ENCODE measurements at places on chromosomes 7 and 10.

DNA sequence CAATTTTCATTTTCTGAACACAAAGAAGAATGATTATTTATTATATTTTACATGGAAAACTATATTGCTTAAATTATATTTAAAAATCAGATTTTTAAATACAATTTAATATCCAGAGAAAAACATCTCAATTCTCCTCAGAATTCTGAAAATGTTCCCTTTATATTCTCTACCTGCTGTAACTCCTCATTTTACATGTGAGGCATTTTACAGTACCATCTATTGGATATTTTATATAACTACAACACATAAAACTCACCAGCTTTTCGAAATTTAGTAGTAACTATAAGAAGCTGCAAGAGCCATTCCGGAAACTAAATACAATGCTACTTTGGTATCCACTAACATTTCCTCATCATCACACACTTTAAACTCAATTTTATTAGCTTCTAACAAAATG is 264.6 kb downstream of the DGKB start:
- DNase-seq: no peak

DNA sequence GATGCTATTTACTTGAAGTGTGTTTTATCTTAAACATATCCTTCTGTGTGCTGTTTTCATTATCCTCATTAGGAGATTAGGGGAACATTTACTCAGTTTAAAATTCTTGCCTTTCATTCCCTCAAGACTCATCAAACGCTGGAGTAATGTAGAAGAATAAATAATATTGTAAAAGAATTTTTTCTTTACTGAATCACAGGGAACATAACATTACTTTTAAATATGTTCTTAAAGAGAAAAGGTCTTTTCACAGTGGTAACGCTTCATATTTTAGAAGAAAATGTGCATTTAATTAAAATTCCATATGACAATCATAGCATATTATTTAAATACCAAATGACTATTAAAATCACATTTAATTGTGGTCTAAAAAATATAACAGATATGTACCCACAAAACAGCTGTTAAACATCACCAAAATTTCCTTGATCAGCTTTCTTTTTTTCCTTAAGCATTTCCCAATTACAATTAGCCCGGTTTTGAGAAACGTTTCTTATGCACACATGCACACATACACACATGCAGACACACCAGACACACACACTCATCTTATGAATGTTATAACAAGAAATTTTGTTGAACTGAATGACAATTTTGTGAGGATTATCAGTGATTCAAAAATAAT is 102.0 kb upstream of the GLI3 start:
- no peak for DNase-seq

DNA sequence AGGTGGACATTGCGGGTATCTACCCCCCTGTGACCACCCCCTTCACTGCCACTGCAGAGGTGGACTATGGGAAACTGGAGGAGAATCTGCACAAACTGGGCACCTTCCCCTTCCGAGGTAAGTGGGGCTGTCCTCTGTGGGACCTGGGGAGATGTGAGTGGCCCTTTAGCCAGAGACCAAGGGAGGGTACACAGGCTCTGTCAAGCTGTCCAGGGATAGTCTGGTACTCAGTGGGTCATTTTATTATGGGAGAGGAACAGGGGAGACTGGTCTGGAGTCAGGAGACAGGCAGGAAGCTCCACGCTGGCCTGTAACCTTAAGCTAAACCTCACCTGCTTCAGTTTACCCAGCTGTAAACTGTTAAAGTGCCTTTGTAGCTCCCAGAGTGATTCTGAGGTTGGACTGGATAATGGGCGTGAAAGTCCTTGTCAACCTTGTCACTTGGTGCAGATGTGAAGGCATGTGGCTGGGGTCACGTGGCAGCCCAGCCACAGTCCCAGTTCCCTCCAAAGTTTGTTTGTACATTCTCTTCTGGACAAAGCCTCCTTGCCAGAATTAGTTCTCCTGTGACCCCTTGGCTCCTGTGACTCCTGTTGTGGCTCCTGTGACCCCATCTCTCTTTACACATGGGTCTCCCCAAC is 729 bp downstream of the HOGA1 start:
- DNase-seq: no peak

GRCh38 chr7:114083166-114084001 is 164.6 kb upstream of the PPP1R3A start:
- no peak for DNase-seq

GRCh38 chr10:127193125-127193524 is 3.3 kb downstream of the INSYN2A start:
- DNase-seq: no peak

- no peak for DNase-seq
Observed at GRCh38 chr7:55170335-55171069, 151.7 kb downstream of the EGFR start.

GRCh38 chr7:11185179-11185815 is 211.6 kb downstream of the PHF14 start:
- DNase-seq: no peak

GRCh38 chr10:131445623-131446022 is 134.1 kb upstream of the TCERG1L start:
- DNase-seq: no peak

DNA sequence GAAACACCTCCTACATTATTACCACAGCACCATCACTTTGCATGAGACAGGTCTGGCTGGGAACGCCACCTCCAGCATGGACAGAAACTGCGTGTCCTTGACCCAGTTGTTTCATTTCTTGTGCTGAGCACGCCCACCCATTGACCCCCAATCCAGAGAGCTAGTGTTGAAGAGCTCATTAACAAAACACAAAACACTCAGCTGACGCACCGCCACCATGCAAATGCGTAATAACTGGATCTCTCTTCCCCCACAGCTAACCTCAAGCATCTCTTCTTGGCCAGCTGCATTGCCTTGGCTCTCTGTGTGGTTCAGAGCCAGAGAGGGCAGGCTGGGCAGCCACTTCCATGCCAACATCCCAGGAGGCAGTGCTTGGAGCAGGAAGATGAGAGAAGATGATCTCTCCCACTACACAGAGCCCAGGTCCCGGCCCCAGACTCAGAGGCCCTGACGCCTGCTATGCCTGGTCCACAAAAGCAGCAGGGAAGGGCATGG is 173.5 kb downstream of the PLXNA4 start:
- no peak for DNase-seq
